ENCODE measurements at places on chromosomes 5 and 9.

DNA sequence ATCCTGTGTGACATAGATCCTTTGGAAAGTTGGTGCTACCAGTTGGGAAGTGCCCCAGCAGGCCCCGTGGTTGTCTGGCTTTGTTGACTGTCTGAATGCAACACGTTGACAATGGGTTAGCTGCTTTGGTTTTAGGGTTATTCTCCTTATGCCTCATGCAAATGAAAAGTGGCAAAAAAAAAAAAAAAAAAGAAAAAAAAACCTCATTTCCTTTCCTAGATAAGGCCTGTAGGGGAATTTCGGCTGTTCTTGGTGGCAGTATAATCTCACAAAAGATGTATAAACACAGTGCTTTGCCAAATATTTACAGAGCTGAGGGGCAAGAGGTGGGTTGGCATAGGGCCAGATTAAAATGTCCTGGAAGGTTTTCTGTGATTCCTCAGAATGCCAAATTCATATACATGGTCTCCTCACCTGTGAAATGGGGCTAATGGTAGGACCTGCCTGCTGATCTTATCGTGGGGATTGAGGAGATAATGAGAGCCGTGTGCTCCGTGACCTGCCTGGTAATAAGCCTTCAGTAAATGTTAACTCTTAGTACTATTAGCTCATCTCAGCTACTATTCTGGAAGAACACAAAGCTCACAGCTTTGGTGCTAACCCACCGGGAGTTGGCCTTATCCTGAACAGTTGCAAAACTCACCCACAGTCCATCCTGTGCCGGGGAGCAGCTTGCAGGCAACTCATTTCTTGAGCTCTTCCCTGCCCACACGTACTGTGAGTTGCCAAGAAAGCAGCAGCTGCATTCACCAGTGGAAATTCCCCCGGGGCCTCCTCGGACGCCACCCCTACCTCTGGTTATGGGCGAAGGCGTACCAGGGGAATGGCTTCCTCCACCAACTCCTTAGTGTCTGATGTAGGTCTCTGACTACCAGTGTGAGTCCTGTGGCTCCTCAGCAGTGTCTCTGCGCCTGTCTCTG lies 220.3 kb downstream of the NR3C1 start:
- DNase-seq = no peak

GRCh38 chr5:115471345-115472063 lies 73.1 kb downstream of the FEM1C start:
- no peak for DNase-seq

- no peak for DNase-seq
Observed at GRCh38 chr5:82291420-82291819, 13.3 kb upstream of the RPS23 start.

GRCh38 chr5:158807-159447 lies 32.4 kb upstream of the LRRC14B start:
- DNase-seq = no peak

DNA sequence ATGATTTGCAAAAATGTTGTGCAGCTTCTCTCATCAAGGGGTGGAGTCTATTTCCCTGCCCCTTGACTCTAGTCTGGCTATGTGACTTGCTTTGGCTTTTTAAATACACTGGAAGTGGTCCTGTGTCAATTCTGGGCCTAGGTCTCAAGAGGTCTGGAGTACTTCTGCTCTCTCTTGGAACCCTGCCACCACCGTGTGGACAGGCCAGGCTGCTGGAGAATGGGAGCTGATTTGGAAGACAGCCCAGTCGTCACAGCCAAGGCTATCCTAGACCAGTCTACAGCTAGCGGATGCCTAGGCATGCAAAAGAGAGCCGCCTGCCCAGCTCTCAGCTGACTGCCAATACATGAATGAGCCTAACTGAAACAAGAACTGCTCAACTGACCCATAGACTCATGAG lies 56.7 kb upstream of the CLINT1 start:
- DNase-seq = no peak

DNA sequence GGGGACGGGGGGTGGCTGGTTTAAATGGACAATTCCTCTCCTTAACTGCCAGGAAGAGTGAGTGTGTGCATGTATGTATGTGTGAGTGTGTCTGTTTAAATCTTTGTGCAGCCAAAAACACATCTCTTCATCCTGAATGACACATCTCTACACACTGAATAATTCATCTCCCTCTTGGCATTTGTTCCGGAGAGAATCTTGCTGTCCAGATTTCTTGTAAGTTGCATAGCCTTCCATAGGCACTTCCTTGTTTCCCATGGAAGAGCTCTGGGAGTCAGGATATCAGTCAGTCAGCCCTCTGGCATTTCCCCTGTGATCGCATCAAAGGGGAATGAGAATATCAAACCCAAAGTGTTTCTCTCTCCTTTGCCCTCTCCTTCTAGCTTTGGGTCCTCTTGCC lies 74.7 kb downstream of the WWC1 start:
- DNase-seq = no peak

GRCh38 chr9:70603020-70603411 lies 188.6 kb upstream of the KLF9 start:
- DNase-seq = no peak
